Activated T-cell treated with anti-CD3 and anti-CD28 coated beads for 48 hours (primary cell): ENCODE measurements at places on chromosomes 3 and 15.

DNA sequence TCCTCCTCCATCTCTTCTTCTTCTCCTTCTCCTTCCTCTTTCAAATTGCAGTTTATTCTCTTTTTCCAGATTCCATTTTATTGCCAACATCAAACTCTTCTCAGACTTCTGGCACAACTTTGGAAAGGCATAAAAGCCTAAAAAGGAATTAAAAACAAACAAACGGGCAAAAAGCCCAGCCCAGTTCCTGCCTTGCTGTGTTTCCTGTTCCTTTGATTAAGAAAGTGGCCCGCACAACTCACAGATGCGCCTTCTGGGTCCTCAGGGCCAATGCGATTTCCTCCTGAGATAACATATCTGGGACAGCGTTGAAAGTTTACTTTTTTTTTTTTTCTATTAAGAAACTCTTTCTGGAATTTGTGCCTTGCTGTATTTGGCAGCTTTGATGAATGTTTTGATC lies 158.7 kb upstream of the UBE3A start:
- no peak for DNase-seq

- no peak for DNase-seq
Observed at GRCh38 chr15:96560246-96560895, 229.9 kb downstream of the NR2F2 start.

DNA sequence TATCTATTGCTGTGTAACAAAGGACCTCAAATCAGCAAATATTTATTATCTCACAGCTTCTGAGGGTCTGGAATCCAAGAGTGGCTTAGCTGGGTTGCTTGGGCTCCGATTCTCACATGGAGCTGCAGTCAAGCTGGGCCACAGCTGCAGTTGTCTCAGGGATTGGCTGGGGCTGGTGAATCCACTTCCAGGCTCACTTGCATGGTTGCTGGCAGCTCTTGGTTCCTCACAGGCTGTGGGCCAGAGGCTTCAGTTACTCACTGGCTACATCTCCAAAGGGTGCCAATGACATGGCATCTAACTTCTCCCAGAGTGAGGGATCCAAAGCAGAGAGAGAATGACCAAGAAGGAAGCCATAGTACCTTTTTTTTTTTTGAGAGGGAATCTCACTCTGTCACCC lies 13.9 kb upstream of the SYNM start:
- no peak for DNase-seq

DNA sequence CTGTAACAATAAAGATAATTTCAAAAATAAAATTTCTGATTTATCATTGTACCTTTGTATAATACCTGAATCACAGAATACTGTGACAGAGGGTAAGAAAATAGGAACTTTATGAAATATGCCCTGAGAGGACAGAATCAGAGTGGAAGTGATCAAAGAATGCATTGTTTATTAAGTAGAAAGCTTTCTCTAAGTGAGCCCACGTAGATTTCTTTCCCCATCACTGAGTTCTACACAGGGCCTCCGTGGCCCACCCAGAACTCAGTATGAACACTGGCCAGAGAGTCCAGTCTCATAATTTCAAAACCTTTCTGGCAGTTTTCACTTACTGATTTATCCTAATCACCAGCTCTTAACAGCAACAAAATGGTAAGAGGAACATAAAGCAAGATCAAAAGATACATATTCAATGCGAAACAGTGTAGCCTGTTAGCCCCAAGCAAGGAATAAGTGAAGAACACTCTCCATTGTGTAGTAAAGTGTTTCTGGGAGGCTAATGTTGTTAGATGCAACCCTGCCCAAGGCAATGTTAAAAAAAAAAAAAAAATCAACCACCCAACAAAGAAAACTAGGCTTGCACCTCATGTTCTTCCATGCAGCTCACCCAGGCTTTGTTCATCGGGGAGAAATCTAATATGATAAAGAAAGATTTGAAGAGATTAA lies 341.3 kb downstream of the LSAMP start:
- DNase-seq = no peak

DNA sequence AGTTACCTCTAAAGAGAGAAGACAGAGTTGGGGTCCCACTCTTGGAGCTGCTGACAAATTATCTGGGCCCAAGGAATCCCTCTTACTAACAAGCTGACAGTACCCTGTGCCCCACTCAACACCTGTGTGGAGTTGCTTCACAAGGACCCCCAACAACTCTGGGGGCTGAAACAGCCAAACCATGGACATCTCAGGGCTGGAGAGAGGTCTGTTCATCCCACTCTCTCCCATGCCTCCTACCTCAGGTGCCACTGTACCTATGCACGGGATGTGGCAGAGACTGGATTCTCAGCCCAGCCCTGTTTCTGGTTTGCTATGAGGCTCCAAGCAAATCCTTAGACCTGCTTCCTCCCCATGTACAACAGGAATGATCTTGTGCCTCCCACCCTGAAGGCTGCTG lies 101.7 kb downstream of the ETFA start:
- DNase-seq = no peak

DNA sequence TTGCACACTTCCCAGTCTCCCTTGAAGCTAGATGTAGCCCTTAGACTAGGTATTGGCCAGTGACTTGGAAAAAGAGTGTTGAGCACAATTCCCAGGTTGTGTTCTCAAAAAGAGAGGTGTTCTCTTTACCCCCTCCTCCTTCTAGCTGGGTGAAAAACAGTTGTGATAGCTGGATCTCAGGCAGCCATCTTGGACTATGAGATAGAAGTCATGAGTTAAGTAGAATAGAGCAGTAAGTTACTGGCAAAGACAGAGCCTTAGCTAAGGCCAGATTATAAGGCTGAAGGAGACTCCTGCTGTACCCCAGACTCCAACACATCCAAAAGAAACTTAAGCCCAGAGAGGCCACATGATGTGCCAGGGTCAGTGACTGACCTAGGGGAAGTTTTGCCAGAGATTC lies 8.1 kb upstream of the STRA6 start:
- no peak for DNase-seq

GRCh38 chr3:171309906-171310359 lies 150.3 kb downstream of the TNIK start:
- DNase-seq = no peak

GRCh38 chr15:31329640-31330010 lies 3.0 kb downstream of the KLF13 start:
- DNase-seq = no peak

- no peak for DNase-seq
Observed at GRCh38 chr15:82882273-82882928, 70.1 kb downstream of the HOMER2 start.

GRCh38 chr3:144590854-144591253 lies 619.2 kb downstream of the DIPK2A start:
- DNase-seq = no peak

- DNase-seq = no peak
Observed at GRCh38 chr3:95134693-95135413, 1072.0 kb downstream of the NSUN3 start.

GRCh38 chr3:31008994-31009393 lies 114.5 kb upstream of the GADL1 start:
- DNase-seq = no peak

- no peak for DNase-seq
Observed at GRCh38 chr3:78204977-78205376, 1165.1 kb downstream of the ROBO2 start.

- DNase-seq = no peak
Observed at GRCh38 chr3:94561094-94561493, 498.2 kb downstream of the NSUN3 start.

DNA sequence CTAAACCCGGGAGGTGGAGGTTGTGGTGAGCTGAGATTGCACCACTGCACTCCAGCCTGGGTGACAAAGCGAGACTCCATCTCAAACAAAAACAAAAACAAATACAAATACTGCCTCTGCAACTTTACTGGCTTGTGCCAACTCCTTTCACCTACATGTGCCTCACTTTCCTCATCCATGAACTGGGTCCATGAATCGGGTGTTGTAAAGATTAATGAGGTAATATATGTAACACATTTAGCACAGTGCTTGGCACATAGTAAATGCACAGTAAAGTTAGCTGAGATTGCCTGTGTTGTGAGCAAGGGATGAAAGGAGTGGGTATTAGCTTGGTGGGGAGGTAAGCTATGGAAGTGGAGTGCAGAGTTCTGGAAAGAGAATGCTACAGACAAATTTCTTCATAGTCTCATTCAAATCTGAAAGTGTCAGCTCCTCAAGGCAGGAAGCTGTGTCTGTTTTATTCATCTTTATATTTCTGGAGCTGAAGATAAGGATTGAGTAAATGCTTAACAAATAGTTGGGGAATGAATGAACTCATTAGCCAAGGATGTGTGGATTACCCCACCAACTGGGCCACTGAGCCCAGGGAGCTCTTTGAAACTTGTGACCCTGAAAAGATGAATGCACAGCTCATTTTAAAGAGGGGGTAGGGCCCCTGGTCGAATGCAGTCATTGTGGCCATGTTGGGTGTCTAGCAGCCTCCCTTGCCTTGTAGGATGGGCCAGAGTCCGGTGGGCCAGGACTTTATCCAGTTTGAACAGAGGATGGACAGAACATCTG lies 7.7 kb upstream of the CDCP1 start:
- DNase-seq = no peak

- no peak for DNase-seq
Observed at GRCh38 chr3:70973558-70973957, 610.0 kb downstream of the FOXP1 start.

DNA sequence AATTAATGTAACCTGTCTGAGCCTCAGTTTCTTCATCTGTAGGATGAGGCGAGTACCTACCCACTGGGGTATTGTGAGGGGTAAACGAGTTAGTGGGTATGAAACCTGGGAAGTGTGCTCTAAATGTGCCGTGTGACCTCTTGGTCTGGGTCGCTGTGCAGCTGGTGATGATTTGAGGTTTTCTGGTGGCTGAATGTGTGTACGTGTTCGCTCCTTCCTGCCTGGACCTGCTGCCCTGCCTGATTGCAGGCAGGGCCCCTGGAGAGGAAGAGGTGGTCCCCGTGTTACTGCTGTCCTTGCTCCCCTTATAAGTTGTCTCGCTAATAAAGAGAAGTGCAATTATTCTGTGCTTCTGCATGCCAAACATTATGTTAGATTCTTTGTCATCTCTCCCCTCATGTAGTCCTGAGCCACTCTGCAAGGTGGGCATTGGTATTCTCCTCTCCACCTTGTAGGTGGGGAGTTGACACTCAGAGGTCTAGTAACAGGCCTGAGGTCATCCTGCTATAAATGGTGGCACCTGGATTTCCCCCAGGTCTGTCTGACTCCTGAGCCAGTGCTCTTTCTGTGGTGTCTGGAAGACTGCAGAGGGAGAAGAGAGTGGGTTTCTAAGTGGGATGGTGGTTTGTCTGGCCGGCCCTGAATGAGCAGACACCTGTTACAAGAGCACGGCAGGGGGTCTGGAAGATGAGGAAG lies 15.7 kb downstream of the PDIA5 start:
- no peak for DNase-seq

DNA sequence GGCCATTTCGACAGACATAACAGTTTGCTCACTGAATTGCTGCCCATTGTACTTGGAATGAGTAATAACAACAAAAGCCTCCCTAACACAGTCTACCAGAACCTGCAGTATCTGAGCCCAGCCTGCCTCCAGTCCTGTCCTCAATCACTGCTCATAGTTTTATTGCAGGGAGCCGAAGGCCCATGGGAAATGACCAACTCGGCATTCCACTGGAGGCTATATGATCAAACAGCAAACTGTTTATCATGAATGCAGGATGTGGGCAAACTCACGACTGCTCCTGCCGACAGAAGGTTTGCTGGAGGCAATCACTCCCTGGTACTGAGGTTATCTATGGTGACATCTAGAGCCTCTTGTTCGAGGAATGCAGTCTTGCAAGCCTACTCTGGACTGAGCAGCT lies 46.3 kb downstream of the LSM3 start:
- DNase-seq = no peak

- no peak for DNase-seq
Observed at GRCh38 chr15:87582169-87582568, 674.4 kb downstream of the NTRK3 start.

- DNase-seq = no peak
Observed at GRCh38 chr3:163422671-163423070, 1655.6 kb downstream of the SI start.

- DNase-seq = no peak
Observed at GRCh38 chr15:29921130-29921601, 98.9 kb upstream of the TJP1 start.

GRCh38 chr3:186963636-186964035 lies 33.3 kb downstream of the ST6GAL1 start:
- DNase-seq = no peak

DNA sequence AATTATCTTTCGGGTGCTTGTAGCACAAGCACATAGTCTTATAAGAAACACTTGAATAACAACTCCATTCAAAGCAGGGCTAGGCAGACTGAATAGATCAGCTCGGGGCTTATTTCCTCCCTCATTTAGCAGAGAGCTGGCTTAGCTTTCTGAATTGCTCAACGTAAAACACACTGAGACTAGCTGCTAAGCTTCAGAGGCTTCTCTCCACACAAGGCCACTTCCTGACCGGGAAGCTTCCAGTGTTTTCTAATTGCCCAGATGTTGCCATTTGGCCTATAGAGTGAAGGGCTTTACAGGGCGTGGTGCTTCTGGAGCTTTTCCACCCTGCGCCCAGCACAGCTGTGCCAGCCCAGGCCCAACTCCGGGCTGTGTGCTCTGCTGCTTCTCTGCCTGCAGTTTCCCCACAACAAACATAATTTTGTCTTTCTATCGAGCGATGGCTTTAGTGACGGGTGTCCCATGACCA lies 16.6 kb downstream of the FAM240A start:
- no peak for DNase-seq

- no peak for DNase-seq
Observed at GRCh38 chr3:36476286-36476942, 96.1 kb downstream of the STAC start.

GRCh38 chr3:42081838-42082473 lies 9.2 kb upstream of the TRAK1 start:
- no peak for DNase-seq

DNA sequence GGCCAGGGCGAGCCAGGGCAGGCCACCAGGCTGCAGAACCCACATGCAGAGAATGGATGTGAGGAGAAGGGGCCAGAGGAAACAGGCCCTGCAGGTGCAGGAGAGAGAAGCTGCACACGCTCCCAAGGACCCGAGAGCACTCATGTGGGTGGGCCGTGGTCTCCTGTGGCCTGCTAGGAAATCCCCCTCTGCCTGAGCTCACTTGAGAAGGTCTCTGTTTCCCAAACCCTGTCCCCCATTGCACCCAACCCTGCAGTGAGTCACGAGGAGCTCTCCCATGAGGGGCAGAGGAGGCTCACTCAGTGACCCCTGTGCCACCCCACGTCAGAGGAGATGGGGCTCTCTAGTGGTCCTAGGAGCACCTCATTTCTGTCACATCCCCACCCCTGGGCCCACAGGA lies 111.1 kb downstream of the KLF13 start:
- peak; percentile 74 for DNase-seq

GRCh38 chr3:46566040-46566641 lies at the start of gene LRRC2:
TSS of gene LRRC2 (minus strand) at chr3:46566302. CDS start at chr3:46551591, 14,711 bp downstream.
- no peak for DNase-seq

DNA sequence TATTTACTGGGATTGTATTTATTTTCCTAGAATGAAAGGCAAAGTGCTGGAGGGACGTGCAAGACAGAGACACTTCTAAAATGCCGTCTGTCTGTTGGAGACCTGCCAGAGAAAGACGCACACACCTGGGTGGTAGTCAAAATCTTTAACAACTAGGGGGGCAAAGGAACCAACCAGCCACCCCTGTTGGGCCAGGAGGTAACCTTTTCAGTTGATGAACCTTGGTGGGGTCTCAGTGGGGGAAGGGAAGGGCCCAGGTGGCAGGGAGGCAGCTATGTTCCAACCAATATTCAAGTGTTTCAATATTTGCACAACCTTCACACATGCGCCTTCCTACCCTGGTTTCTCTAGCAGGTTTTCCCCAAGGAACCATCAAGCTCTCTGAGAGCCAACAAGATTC lies 99.0 kb downstream of the MEGF11 start:
- DNase-seq = no peak
